ENCODE measurements at places on chromosomes 6 and 20.

DNA sequence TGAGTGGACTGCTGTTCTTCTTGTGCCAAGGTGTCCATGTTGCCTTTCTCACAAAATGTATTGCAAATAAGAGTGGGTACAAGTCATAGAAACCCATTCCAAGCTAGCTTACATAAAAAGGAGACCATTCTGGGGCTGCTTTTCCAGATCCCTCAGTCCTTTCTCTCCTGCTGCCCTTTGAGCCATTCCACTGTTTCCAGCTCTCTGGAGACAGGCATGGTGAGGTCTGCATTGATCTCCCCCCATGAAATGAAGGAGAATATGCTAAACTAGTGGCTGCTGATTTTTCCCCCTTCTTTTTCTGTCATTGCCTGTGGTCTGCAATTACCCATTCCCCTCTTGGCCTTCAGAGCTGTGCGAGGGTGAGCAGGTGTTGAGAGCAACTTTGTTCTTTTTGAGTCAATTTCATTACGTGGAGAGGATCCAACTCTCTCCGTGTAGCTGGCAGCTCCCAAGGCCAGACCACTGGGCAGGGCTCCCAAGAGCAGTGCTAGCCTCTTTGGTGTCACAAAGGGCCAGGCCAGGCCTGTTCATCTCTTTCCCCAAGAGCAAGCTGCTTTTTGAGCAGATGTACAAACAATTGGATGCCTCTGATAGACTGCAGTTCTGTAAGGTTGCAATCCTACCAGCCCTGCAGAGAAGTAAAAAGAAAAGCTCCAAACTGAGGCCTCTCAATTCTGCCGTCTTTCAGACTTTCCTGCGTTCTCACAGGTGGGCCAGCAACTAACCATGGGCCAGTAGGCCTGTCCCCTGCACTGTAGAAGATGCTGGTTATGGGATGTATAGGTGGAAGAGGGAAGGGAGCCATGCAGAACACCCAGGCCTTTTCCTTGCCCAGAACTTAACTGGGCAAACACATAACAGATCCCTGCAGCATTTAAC is 96.1 kb upstream of the ARMC2 start:
- DNase-seq = no peak

GRCh38 chr6:109458774-109459531 is 3.4 kb upstream of the MICAL1 start:
- DNase-seq = peak; percentile 19

DNA sequence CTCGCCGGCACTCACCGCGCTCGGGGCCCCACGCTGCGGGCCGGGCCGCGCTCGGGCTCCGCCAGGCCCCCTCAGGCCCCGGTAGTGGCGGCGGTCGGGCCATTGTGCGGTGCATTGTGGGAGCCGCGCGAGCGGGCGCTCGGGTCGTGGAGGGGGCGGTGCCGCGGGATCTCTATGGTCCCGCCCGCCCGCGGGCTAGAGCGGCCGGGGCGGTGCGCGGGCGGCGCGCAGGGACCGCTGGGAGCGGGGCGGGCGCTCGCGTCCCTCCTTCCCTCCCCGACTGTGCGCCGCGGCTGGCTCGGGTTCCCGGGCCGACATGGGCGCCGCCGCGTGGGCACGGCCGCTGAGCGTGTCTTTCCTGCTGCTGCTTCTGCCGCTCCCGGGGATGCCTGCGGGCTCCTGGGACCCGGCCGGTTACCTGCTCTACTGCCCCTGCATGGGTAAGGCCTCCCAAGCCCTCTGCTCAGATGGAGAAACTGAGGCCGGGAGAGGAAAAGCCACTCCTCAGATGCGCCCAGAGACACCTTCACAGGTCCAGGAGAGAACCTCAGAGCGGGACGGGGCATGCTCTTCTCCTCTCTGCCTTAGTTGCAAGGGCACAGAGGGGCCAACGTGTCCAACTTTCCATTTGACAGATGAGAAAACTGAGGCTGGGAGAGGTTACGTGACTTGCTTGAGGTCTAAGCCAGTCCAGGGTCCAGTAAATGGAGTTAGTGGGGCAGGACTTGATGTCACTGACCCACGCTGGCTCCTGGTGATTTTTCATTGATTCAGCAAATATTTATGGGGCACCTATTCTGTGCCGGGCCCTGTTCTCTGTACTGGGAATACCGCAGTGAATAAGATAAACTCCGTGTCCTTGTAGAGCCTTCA is at the start of the genes PLAGL2 and POFUT1:
Gene PLAGL2 (minus strand): TSS at position 118 of the 873 bp plus-strand sequence. CDS start 5,565 bp downstream, outside the sequence.
Gene POFUT1 (plus strand): TSS at position 255 of the 873 bp plus-strand sequence. CDS start 62 bp downstream, at position 317.
- DNase-seq = peak; percentile 91

DNA sequence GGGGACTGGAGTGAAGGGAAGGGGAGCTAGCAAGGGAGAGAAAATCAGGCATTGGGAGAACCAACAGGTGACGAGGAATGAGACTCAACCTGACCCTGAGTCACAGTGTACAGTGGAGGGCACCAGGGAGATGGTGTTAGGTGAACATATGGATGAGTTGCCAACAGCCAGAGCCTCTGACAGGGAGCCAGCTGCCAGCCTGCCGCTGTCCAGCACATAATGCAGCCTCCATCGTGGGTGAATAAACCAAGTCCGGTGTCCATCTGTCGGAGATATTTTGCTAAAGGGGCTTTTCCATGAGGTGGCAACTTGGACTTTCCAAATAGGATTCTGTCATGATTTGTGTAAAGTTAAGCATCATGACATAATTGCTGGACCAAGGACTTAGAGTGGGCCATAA is 88.1 kb downstream of the CDH4 start:
- no peak for DNase-seq

DNA sequence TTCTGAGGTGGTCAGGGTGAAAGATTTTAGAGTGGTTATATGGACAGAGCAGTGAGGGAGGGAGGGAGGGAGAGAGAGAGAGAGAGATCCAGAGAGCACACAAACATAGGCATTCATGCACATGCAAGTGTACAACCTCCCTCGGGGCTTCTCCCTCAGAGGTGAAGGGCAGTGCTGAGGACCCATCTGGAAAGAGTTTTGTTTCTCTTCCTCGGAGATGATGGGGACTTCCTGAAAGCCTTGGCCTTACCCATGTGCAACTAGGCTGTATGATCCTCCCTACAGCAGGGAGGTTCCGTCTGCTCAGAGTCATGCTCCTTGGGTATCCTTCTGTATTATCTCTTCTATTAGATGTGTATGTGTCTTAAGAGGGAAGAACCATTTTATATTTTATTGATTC is 21.4 kb upstream of the TSPYL1 start:
- no peak for DNase-seq

All from epithelial cell of esophagus (primary cell).